ENCODE measurements at places on chromosomes 11 and 22.

GRCh38 chr22:22903355-22903777 is 15.8 kb downstream of the IGLL5 start:
- DNase-seq = no peak

DNA sequence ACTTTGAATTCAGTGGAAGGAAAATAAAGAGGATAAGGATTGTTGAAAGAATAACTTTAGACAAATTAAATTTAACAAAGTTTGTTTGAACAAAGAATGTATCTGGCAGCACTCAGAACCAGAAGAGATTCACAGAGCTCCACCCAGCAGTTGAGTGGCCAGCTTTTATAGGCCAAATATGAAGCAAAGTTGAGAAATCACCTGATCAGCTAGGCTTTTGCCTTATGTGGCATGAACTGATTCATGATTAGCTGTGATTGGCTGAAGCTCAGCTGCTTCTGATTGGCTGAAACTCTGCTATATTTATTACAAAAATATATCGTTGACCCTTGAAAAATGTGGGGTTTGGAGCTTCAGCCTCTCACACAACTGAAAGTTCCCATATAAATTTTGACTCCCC is 62.6 kb downstream of the PIWIL4 start:
- DNase-seq = no peak

DNA sequence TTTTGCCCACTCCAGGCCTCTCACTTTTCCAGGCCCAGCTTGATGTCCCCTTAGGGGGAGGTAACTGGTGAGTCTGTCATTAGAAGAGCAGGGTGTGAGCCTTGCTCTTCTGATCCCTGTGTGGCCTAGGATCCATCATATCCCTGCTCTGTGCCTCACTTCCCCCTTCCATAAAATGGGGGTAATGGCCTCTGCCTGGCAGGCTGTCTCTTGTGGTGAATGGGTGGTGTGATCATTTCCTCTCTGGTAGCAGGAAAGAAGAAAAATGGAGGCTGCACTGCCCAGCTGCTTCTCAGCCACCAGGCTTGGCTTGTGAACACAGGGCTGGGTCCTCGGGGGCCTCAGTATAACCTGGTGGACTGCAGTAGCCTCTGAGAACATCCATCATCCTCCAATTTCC is 5.6 kb downstream of the ARHGEF17 start:
- no peak for DNase-seq

DNA sequence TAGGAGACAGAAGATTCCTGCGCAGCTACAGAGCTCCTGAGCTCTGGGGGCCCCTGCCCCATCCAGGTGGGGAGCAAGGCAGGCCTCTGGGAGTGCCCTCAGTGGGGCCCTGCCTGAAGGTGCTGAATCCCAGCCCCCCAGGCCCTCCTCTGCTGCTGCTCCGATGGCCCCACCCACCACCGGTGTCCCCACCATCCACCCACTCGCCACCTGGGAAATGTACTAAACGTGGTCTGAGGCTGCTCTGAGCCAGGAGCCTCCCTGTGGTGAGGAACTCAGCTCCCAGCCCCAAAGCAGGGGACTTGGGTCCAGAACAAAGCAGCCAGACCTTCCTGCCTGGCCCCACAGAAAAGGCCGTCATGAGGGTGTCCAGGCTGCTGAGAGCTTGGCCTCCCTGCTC is 289.4 kb downstream of the CTTN start:
- DNase-seq = no peak

DNA sequence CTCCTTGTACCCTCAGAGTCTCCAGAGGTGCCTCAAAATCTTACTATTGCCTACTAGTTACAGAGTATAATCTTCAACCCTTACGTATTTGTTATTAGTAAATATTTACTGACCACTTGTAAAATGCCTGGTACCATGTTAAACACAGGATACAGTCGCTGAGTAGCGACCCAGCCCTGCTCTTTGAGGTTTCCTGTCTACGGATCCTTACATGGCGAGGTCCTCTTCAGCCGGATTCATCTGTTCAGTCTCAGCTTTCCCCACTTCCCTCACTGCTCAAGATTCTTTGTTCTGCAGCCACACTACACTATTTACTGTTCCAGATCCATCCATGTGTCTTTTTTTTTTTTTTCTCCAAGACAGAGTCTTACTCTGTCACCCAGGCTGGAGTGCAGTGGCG is 13.2 kb upstream of the TTC36 start:
- DNase-seq = no peak

- no peak for DNase-seq
Observed at GRCh38 chr22:34236527-34236926, 316.3 kb upstream of the LARGE1 start.

- no peak for DNase-seq
Observed at GRCh38 chr11:75198278-75198973, 42.1 kb upstream of the TPBGL start.

- no peak for DNase-seq
Observed at GRCh38 chr11:23391031-23391430, 530.8 kb upstream of the CCDC179 start.
